ENCODE measurements at places on chromosomes 11 and 22.
A peak's percentile ranks its signal among the peaks of the same experiment; 100 is the strongest.

- DNase-seq, result no peak
Observed at GRCh38 chr11:746289-747157, 741 bp upstream of the TALDO1 start.

DNA sequence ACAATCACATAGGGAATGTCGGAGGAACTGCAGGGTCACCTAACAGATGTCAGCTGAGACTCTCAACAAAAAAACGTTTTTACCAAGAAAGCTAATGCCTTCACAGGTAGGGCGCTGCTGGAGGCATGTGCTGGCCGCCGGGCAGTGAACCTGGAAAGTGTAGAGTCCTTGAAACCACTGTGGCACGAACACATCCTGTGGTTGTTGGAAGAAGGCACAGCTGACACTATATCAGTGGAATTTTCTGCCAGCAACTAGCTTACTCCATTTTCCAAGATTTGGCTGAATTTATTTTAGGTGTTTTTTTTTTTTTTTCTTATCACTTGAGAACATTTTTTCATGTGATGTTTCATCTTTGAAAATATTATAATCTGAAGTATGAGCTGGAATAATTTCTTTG lies 14.2 kb downstream of the TRMU start:
- DNase-seq, result no peak

GRCh38 chr11:60498853-60499252 lies 6.3 kb downstream of the MS4A12 start:
- no peak for DNase-seq

GRCh38 chr11:57425565-57426438 lies 1.1 kb downstream of the SLC43A3 start:
- no peak for DNase-seq

GRCh38 chr11:117189191-117189940 lies 9.8 kb upstream of the TAGLN start:
- DNase-seq, result no peak

GRCh38 chr11:85313741-85314140 lies 313.4 kb downstream of the DLG2 start:
- DNase-seq, result no peak

GRCh38 chr22:32474635-32475467 lies at the start of gene FBXO7:
Gene FBXO7, plus strand, starts transcription at chr22:32474811. Its CDS starts 192 bp downstream, at chr22:32475003.
- DNase-seq, result peak; percentile 80

GRCh38 chr11:18594999-18595749 lies 4.4 kb upstream of the MISFA start:
- no peak for DNase-seq

DNA sequence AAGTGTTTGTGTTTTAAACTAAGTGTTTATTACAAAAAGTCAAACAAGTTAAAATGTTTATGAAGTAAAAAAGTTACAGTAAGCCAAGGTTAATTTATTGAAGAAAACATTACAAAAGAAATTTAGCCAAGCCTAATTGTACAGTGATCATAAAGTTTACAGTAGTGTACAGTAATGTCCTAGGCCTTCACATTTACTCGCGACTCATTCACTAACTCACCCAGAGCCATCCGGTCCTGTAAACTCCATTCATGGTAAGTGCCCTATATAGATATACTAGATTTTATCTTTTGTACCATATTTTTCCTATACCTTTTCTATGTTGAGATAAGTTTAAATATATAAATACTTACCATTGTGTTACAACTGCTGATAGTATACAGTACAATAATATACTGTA lies 481.8 kb upstream of the TENM4 start:
- DNase-seq, result no peak

GRCh38 chr11:26593691-26594090 lies 21.6 kb upstream of the MUC15 start:
- DNase-seq, result no peak

DNA sequence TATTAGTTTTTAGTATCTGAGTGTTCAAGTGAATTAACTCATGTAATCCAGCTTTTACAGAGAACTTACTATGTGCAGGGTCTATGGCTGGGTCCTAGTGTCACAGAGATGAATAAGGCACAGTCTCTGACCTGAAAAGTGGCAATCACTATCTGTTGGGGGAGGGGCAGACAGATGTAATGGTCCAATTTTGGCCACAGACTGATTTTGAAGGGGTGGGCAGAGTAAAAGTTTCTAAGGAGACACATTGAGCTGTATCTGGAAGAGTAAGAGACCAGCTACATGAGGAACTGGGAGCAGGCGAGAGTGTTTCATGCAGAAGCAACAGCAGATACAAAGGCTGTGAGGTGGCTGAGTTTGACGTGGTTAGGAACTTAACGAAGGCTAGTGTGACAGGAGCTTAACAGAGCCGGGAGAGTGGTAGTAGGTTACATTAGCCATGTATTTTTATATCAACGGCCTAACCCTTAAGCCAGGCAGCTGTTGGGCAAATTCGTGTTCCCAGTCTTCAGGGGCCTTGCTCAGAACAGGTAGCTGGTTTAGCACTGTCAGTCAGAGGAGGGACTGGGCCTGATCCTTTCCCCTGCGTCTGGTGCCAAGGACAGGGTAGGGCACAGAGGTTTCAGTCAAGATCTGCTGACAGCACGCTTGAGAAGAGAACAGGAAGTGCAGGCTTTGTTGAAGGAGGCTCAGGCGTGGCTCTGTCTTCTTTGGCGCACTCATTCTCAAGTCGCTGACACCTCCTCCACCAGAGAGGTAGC lies 1.4 kb upstream of the STIM1 start:
- no peak for DNase-seq

DNA sequence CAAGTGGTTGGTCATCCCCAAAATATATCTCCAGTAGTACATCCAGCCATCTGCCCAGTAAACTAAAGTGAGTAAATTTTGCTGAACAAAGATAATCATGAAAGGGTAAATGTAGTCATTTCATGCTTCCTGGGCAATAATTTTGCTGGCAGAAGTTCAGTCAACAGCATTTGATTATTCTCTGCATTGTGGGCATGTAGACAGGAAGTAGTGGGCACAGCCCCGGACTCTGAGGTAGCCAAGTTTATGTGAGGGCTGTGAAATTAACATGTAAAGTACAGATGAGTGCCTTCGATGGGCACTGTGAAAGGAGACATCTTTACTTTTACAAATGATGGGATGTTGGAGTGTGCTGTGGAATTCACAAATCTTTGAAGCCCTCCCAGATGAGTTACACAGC lies 312.2 kb upstream of the MTNR1B start:
- no peak for DNase-seq

- no peak for DNase-seq
Observed at GRCh38 chr11:27055065-27055682, 14.6 kb downstream of the BBOX1 start.

GRCh38 chr11:79809487-79809886 lies 368.7 kb upstream of the TENM4 start:
- no peak for DNase-seq

DNA sequence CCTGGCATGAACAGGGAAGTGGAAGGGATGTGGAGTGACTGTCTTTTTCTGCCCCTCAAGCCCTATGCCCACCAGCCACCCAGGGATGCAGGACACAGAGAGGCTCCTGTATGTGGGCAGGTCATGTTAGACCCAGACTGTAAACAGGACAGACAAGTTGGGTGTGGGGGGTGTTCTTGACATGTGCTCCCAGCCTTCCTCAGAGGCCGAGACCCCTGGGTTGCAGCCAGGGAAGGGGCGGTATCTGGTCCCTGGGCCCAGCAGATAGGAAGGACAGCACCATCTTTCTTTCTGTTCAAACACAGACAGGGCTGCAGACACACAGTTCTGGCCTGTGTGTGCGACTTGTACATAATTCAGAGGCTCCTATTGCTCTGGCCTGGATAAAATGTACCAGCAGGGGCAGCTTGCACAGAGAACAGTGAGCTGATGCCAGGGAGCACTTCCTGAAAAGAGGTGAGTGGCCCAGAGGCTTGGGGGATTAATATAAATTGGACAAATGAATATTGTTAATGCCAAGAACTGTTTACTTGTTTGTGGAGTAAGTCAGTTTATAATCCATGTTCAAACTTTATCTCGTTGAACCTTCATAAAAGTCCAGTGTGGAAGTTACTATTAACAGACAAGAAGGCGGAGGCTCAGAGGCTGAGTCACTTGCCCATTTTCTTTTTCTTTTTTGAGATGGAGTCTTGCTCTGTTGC lies 16.6 kb downstream of the GDPD5 start:
- no peak for DNase-seq

DNA sequence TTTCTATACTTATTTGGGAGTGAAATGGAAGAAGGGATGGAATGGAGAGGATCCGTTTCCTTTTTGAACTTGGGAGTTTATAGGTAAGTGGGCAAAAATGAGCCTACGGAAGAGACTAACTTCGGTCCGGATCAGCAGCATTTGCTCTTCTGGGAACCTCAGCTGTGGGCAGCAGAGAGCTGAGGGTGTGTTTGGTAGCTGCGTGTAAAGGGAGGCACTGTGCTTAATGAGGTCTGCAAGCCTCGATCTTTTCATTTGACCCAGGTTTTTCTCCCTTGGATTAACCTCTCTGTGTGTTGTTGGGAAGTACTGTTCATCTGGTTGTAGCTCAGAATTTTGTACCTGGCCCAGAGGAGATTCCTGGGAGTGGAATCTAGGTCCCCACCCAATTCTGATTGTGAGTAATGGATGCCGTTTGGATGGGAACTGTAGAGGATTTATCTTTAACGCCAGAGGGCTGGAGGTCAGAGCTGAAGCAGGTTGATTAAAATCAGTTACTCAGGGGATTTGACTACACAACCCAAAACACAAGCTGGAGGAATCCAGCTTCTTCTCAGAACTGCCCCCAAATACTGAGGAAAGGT lies 201.6 kb upstream of the SORL1-AS1 start:
- no peak for DNase-seq

- no peak for DNase-seq
Observed at GRCh38 chr22:20413217-20414058, 19.5 kb downstream of the ZNF74 start.

DNA sequence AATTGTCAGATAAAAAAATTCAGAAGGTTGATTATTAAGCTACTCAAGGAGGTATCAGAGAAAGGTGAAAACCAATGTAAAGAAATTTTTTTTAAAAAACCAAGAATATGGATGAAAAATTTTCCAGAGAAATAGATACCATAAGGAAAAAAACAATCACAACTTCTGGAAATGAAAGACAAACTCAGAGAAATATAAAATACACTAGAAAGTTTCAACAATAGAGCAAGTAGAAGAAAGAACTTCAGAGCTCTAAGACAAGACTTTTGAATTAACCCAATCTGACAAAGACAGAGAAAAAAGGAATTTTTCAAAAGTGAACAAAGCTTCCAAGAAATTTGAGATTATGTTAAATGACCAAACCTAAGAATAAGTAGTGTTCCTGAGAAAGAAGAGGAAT lies 62.9 kb upstream of the TEAD1 start:
- no peak for DNase-seq

- no peak for DNase-seq
Observed at GRCh38 chr11:9710852-9711251, 47.0 kb downstream of the SWAP70 start.

- DNase-seq, result no peak
Observed at GRCh38 chr11:77269484-77270123, 31.9 kb downstream of the GDPD4 start.

DNA sequence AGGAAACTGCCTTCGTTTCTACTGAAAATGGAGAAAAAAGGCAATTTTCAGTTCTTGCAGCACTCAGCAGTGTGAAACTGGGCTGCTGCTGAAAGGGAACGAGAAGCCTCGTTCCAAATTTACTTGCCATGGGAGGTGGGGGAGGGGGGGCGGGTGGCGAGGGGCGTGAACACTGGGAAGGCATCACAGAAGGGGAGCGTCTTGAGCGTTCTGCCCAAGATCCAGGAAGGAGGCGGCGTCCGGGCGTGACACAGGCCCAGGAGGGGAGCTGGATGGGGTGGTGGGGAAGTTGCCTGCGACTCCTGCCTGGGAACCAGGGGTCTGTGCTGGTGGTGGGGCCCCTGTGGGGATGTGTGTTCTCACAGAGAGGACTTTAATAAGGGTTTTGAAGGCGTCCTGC lies 213.5 kb downstream of the CTTN start:
- no peak for DNase-seq

- no peak for DNase-seq
Observed at GRCh38 chr11:119147604-119148333, 1.1 kb upstream of the ABCG4 start.

GRCh38 chr11:31820438-31820818 lies 9.3 kb upstream of the PAX6 start:
- no peak for DNase-seq

DNA sequence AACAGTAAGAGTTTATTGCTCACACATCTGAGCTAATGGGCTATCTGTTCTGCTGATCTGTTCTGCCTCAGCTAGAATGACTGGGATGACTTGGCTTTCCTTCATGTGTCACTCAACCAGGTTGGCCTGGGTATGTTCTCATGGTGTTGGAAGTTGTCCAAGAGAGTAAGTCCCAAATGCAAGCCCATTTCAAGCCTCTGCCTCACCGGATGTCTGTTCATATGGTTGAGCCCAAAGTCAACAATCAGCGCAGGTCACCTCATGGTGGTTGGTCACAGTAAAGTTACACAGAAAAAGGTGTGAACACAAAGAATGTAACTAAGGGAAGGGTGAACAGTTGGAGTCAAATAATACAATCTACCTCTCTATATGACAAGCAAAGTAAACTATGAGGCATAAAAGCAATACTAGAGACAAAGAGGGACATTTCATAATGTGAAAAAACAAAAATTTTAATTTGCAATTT lies 1.9 kb downstream of the GDPD4 start:
- no peak for DNase-seq

GRCh38 chr11:10118865-10119264 lies 175.2 kb downstream of the SBF2 start:
- DNase-seq, result no peak

GRCh38 chr11:123559523-123559955 lies 94.9 kb downstream of the SCN3B start:
- DNase-seq, result no peak

- DNase-seq, result no peak
Observed at GRCh38 chr11:76237000-76237649, 30.8 kb upstream of the WNT11 start.
